ENCODE measurements at places on chromosomes 3 and 15.
A peak's percentile ranks its signal among the peaks of the same experiment; 100 is the strongest.

DNA sequence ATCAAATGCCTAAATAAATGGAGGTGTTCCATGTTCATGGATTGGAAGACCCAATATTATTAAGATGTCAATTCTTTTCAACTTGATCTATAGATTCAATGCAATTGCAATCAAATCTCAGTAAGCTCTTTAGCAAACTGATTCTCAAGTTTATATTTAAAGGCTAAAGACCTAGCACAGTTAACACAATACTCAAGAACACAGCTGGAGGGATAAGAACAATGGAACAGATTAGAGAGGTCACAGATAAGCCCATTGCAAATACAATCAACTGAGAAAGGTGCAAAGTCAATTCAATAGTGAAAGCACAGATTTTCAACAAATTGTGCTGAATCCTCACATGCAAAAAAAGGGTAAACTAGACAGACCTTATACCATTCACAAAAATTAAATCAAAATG, 198.9 kb downstream of the P3H2 start:
- DNase-seq, result no peak

DNA sequence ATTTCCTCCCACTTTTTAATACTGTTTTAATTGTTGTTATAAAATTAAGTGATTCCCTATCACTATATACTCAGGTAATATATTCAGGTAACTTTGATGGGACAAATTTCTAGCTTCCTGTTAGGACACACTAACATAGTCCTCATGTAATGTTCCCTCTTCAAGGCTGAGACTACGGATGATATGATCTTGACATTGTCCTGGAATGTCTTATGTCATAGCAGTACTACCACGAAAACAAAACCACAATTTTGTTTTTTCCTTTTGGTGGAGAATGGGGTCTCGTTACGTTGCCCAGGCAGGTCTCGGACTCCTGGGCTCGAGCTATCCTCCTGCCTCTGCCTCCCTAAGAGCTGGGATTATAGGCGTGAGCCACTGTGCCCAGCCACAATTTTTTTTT, 26.8 kb upstream of the IP6K2 start:
- DNase-seq, result no peak

DNA sequence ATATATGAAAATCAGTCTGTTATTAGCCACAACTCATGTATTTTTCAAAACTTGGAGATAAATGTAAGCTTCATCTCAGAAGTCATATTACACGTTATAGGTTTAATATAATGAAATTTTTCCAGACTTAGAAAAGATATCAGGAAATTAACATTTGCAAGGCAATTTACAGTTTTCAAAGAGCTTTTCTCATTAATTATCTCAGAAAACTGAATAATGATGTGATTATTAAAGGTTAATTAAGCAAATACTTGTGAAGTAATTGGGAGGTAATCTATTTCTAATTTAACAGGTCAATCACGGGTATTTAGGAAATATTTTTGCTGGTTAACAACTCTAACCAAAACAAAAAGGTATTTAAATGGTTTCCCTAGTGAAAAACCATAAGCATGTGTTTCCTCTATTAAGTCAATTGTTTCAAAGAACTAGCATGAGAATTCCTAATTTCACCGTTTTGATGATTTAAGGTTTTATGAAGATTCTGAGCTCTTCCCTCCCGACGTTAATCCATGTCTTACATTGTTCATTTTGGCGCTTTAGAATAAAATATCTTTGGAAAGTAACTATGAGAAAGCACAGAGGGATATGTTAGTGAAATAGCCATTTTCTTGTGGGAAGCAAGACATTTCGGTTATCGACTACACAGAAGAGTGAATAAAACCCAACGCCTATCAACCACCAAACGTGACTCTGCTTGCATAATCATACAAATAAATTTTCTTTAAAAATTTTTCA, 1.5 kb upstream of the NEO1 start:
- DNase-seq, result no peak

DNA sequence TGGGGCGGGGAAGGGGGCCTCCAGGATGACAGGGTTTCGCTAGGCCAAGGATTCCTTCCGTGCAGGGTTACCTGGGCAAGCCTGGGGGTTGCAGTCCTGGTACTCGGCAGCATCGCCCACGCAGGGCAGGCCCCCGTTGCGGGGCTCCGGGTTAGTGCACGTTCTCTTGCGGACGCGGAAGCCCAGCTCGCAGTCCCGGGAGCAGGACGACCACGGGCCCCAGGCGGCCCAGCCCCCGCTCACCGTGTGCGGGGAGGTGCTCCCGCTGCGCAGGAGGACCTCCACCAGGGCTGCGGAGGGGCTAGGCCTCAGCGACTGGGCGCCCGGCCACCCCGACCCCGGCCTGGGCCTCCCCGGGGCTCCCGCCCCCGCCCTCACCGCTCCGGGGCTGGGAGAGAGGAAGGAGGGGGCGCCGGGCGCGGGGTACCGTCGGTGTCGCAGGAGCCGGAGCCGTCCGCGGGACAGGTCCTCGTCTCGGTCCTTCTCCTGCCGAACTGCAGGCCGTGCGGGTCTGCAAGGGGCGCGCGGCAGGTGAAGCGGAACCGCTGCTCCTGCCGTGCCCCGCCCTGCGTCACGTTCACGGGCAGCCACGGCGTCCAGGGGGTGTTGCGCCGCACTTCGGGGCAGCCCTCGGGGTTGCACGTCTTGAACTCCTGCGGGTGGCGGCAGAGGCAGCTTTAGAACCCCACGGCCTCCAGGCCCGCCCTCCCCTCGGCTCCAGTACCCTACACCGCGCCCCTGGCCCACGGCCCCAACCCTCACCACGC, 114.6 kb downstream of the SEMA5B start:
- no peak for DNase-seq

GRCh38 chr3:152583963-152584362, 251.0 kb upstream of the P2RY1 start:
- DNase-seq, result no peak

DNA sequence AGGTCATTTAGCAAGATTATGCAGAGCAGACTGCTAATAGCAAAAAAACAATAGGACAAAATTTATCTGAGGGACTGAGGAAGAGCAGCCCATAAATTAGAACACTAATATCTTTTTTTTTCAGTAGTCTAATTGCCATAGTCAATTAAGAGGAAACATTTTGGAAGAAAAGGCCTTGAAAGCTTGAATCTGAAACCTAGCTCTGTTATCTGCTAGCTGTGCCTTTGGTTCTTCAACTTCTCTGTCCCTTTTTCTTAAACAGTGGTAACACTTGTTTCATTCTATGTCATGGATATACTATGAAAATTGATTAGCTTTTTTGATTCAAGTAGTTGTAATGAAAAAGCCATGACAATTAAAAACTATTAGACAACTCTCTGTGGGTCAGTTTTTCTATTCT, 1.7 kb downstream of the ATR start:
- DNase-seq, result no peak

DNA sequence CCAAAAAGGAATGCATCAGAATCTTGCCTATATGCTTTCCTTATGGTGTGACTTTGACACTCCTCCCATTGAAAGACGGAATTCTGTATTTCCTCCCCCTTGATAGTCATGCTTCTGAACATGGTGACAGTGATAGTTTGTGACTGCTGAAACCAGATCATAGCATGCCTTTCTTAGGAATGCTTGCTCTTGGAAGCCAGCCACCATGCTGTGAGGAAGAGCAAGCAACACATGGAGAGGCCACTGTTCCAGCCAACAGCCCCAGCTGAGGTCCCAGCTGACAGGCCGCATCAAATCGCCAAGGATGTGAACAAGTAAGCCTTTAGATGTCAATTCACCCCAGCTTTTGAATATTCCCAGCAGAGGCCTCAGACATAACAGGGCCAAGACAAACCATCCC, 100.1 kb downstream of the IGF2BP2 start:
- no peak for DNase-seq

DNA sequence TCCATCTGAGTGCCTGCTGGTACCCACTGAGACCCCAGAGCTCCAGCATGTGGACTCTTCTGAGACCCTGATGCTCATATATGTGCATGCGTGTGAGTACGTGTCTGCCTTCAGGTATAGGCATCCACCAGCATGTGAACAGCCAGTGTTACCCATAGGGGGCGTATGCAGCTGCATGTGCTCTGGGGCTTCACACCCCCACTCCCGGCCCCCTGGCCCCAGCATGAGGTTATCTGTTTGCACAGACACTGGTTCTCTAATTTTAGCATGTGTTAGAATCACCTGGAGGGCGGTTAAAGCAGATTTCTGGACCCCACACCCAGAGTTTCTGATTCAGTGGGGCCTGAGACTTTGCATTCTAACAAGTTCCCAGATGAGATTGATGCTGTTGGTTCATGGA, 824 bp upstream of the CILP start:
- peak; percentile 66 for DNase-seq

- no peak for DNase-seq
These were observed 524.8 kb upstream of the PPP2R3A start for GRCh38 chr3:135440746-135441145.

DNA sequence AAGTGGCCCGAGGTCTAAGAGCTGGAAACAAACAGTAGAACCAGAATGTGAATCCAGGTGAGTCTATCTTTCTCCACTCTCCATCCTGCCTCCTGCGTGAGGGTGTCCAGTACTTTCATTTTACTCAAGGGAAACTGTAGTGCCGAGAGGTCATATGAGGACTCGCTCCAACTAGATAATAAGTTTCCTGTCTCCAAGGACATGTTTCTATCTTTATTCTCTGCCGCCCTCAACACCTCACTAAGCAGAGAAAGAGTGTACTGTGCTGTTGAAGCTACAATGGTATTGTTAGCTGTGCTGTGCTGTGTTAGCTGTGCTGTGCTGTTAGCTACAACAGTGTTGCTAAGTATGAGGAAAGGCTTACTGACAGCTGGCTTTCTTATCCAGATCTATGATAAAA, 137.9 kb upstream of the COL8A1 start:
- no peak for DNase-seq

DNA sequence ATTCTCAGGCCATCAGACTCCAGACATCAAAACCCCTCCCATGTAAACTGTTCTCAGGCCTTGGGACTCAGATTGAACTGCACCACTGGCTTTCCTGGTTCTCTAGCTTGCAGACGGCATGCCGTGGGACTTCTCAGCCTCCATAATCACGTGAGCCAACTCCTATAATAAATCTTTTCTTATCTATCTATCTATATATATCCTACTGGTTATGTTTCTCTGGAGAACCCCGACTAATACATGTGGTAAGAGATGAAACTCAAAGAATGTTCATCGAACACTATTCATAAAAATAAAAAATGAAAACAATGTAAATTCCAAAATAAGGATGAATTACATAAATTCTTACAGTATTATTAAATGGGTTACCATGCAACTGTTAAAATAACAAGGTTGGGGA, 84.5 kb upstream of the NTRK3 start:
- no peak for DNase-seq

- no peak for DNase-seq
These were observed 15.2 kb downstream of the TMCC1 start for GRCh38 chr3:129878355-129878754.

DNA sequence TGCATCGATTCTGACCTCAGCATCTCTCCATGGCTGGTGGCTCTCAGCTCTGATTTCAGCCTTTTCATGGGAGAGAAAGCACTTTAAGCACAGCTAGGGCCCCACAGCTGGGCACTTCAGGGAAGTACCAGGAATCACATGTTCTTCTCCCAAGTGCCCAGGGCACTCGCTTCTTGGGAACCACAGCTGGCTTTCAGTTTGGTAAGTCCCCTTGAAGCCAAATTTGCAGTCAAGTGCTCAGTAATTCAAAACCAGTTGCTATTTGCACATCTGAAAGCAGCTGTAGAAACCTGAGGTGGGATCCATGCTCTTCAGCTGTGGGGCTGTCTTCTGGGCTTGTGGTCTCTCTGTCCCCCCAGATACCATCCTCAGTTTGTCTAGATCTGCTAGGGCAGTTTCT, 12.8 kb downstream of the GABRA5 start:
- no peak for DNase-seq

- no peak for DNase-seq
These were observed 121.7 kb downstream of the PLD1 start for GRCh38 chr3:171688593-171688992.

DNA sequence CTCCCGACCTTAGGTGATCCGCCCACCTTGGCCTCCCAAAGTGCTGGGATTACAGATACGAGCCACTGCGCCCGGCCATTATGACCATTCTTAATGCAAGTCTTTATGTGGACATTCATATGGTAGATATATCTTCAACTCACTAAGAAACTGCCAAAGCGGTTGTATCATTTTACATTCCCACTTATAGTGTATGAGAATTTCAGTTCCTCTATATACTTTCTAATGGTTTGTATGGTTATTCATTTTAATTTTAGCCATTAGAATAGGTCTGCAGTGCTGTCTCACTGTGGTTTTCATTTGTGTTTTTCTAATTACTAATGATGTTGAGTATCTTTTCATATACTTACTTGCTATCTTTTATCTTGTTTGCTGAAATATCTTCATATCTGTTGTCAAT, 32.5 kb downstream of the TCF12 start:
- DNase-seq, result no peak

DNA sequence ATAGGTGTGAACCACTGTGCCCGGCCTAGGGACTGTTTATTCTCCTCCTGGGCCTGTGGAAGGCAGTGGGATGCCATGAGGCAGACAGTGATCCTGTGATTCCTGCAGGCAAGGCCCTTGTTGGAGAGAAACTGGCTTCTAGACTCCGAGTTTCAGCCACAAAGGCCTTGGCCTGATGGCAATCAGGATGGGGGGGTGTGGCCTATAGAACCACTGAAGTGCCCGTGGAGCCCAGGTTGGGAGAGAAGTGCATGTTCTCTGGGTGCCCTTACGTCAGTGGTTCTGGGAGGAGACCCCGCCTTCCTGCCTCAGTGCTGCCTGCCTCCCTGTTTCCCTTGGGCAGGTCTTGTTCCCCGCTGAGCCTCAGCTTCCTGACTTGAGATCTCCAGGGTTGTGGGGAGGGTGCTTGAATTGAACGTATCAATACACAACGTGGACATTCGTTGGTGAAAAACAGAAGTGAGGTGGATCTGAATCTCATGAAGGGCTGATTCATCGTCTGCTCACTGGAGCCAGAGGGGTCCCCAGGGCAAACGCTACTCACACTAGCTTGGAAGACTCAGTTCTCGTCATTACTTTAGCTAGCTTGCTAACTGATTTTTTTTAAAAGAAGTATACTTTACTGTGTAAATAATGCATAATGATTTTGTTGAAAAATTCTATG, 31.8 kb downstream of the IRAK2 start:
- DNase-seq, result no peak

DNA sequence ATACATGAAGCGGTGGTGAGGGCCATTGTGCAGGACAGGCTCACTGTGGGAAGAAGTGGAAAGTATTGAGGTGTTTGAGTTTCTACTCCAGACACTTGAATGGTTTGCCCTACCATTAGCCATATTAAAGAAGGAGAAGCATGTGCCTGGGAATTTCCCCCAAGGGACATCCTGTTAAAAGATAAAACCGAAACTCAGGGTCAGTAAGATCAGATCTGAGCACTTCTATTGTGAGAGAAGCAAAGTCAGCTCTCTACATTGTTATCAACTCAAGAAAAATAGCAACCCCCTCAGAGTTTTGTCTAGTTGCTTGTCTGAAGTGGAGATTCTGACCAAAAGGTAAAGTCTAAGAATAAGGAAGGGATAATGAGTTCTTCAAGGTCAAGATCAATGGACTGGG, 269.8 kb downstream of the CHST2 start:
- DNase-seq, result no peak

- no peak for DNase-seq
These were observed 69.7 kb downstream of the CD47 start for GRCh38 chr3:108021131-108021530.
